NB4 (cell line): ENCODE measurements at places on chromosomes 7 and 10.

GRCh38 chr7:144842377-144842851, 6.6 kb upstream of the TPK1 start:
- peak; percentile 88 for DNase-seq

DNA sequence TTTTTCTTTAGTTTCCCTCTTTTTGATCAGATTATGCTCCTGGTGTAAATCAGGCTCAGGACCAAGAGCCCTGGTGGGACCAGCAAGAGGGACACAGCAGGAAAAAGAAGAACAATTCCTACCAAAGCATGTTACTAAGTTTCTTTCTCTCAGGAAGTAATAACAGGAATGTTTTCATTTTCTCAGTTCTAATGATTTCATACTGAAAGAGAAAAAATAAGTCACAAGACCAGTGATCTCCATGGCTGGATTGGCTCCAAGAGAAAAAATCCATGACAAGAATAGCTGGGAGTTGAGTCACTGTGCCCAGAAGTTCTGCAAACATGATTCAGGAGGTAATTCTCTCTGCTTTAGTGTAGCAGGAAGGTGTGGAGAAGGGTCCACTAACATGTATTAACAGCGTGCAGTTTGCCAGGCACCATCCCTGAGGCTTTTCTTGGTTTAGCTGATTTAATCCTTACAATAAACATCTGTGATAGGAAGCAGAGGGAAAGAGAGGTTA, 23.8 kb upstream of the IFIT2 start:
- DNase-seq: no peak

DNA sequence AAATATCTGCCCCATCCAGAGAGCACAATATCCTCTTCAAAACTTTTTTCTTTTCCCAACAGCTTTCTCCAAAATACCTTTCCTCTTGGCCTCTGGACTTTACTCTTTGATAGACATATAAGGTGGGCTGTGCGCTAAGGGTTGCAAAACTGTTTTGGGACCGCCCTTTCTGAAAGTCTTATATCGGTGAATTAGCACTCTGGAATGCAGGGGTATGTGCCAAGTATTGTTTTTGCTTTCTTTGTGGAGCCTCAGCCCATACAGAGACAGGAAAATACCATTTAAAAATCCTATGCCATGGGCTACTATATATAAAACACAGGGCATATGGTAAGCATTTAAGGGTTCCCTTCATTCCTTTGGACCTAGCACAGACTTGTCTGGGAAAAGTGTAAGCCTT, 37.7 kb downstream of the PPP1R17 start:
- DNase-seq: no peak

GRCh38 chr10:25048450-25048849, 32.0 kb downstream of the THNSL1 start:
- no peak for DNase-seq

- peak; percentile 61 for DNase-seq
Observed at GRCh38 chr7:101681170-101682007, 52.3 kb upstream of the MYL10 start.

GRCh38 chr7:40880581-40880980, 745.8 kb downstream of the SUGCT start:
- no peak for DNase-seq

GRCh38 chr7:36278620-36279172, 111.0 kb upstream of the ANLN start:
- DNase-seq: no peak

DNA sequence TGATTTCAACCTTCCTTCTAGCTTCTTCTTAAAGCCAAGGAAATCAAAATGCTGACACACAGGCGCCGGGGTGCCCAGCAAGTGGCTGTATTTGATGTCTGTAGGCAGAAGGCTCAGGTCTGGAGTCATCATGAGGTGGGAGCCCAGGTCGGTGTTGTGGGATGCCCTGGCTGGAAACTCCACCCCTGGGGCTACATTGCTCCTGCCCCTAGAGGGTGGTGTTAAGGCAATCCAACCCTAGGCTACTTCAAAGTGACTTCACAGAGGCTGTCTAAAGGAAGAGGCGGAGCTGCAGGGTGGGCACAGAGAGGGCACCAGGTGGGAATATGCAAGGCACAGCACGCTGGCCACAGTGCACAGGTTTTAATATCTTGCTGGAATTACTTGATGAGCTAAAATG, 200.9 kb downstream of the ADAM12 start:
- no peak for DNase-seq
